ENCODE measurements at places on chromosomes 16 and 17.

DNA sequence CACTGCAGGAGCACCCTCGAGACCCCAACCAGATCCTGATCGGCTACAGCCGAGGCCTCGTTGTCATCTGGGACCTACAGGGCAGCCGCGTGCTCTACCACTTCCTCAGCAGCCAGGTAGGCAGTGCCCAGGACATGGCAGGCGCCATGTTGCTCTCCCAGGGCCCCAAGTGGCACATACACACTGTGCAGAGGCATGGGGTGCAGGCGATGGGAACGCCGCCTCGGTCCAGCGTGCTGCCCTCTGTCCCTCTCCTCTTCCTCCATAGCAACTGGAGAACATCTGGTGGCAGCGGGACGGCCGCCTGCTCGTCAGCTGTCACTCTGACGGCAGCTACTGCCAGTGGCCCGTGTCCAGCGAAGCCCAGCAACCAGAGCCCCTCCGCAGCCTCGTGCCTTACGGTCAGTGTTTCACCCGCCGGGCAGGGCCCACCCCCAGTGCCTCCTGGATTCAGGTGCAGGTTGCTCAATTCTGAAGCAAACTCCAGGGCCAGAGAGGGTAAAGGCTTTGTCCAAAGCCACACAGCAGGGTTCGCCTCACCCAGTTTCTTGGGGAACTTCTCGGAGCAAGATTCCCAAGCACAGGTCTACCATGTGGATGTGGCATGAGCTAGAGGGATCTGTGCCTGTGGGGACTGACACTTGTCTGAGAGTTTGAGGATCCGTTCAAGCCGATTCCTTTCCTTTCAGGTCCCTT, 24.4 kb upstream of the MYO15B start:
- no peak for DNase-seq

DNA sequence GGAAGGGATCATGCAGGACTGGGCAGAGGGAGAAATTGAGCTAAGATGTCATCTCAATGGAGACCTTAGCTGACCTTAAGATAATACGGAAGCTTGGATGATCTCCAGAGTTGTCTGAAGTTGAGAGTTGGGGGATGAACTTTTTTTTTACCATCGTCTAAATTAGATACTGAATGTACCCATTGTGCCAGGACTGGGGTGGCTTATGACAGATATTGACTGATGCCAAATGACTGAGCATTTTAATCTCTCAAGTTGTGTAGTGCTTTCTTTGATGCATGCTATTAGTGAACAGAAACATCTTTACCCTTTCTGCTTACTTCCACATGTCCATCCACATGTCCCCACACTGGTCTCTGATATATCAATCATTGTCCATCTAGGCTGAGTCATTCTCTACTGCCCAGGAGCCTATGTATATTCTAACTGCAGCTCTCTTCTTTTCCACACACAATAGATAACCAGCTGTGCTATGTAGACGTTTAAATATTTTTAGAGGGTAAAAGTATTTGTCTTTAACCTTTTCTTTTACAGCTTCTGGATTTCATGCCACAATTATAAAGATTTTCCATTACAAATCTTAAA, 60.2 kb upstream of the ZKSCAN2 start:
- no peak for DNase-seq

GRCh38 chr17:29046473-29046839, 3.5 kb downstream of the PIPOX start:
- DNase-seq, result no peak

- no peak for DNase-seq
Measured at GRCh38 chr16:19136549-19137196, 22.9 kb downstream of the ITPRIPL2 start.

- DNase-seq, result no peak
Measured at GRCh38 chr16:12252616-12253015, 276.1 kb downstream of the SNX29 start.

- no peak for DNase-seq
Measured at GRCh38 chr17:33229499-33229898, 63.6 kb downstream of the ASIC2 start.

DNA sequence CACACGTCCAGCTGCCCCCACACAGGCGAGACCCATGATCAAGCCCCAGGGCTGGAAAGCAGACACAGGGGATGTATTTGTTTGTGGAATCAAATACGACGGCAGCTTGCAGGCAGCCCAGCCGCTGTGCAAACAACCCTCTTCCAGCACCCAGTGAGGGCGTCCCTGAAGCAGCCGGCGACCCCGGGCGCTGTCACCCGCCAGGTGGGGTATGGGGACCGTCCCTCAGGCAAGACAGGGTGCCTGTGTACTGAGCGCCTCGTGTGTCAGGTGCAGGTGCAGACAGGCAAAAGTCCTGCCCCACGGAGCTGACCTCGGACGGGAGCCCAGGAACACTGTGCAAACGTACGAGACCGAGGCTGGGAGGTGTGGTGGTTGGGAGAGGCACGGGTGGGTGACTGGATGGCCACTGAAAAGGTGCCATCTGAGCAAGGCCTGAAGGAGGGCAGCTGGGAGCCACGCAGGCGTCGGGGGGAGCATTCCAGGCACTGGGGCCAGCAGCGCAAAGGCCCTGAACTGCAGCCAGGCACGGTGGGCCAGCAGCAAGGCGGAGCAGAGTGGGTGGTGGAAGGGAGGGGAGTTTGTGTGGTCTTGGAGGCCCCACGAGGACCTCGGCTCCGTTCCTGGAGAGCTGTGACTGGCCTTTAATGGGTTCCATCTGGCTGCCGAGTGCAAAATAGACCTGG, 48.5 kb downstream of the CBFA2T3 start:
- no peak for DNase-seq

DNA sequence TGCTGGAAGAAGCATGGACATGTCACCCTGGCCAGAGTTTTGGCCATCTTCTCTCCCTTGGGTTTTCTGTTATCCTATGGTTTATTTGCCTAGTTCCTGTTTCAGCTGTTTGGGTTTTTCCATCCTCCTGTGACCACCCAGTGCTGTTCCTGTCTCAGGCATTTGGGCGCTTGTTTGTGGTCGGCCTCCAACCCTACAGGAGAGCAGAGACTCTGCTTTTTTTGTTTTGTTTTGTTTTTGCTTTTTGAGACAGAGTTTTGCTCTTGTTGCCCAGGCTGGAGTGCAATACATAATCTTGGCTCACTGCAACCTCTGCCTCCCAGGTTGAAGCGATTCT, 3.3 kb upstream of the ZC3H7A start:
- no peak for DNase-seq

- no peak for DNase-seq
Measured at GRCh38 chr16:88084881-88085280, 133.6 kb downstream of the BANP start.
